Muscle of leg (tissue), 16 donors: ENCODE measurements at places on chromosomes 7 and 10. TPM values are rescaled to one million over a fixed set of nuclear protein-coding genes. Genes with fewer than 3 reads are reported as not detected.
A peak's percentile ranks its signal among the peaks of the same experiment; 100 is the strongest.

The SFRP5 gene
- 0.75 TPM for total RNA-seq

DNA sequence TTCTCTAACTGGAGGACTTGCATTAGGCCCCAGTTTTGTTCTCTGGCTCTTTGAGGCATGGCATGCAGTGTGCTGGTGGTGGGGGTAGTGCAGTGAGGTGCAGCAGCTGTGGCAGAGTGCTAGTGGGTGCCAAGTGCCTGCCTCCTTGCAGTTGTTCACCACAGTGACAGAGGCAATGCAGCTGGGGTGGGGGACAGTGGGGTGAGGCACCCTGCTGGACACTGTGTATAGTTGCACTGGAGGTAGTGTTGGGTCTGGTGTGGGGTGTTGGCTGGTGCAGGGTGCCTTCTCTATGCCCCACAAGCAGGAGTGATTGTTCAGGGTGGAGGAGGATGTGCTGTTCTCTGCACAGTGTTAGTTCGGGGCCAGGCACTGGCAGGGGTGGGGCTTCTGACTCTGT, 21.7 kb upstream of the KEL start:
- DNase-seq: no peak

DNA sequence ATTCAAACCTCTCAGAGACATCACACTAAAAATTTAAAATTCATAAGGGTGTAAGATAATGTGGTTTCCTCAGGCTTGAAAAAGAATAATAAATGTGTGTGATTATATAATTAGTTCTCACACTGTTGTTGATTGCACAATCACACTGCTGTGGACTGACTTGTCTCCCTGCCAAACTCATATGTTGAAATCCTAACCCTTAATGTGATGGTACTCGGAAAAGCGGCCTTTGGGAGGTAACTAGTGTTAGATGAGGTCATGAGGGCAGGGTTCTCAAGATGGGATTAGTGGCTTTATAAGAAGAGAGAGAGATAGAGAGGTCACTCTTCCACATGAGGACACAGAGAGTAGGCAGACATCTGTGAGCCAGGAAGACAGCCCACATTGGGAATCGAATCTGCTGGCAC, 128.5 kb upstream of the COL1A2 start:
- no peak for DNase-seq

The DGKI gene
- 1.4 TPM for total RNA-seq

GRCh38 chr10:60883187-60883586, 60.8 kb downstream of the RHOBTB1 start:
- peak; percentile 22 for DNase-seq

DNA sequence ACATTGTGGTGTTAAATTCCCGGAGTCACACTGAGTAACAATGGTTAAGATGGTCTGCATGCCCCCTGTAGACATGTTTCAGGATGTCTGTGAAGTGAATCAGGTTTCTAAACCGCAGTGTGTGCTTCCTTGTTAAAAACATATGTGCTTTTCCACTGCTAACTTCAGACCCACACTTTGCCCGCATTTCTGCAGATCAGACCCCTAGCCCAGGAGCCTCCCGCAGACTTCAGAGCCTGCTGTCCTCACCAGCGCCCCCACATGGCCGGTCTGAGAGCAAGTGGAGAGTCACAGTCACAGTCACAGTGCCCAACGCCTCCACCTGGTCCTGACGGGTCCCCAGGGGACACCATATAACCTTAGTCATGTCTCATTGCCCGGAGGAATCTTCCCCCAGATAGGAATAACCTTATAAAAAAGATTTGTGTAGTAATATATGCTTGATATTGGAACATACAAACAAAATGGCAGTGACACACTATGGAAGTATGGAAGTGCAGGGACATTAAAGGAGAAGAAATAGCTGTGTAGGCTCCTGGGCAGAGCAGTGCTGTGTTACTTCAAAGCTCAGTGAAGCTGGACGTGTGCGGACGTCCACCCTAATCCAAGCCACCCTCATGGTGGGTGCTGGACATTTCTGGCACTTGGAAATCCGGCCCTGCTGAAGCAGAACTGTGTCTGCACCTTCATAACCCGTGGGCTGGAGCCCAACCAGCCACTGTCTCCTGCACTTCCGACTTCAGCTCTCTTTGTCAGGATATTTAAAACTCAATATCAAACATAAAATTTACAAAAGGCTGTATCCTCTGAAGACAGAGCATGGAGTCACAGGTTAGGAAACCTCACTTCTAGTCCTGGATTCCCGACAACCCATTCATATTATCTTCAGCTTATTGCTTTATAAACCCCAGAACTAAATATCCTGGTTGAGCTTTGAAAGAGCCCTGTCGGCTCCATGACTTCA, 29.0 kb downstream of the GSTO2 start:
- no peak for DNase-seq
